ENCODE measurements at places on chromosomes 3 and 15.
A peak's percentile ranks its signal among the peaks of the same experiment; 100 is the strongest.

- DNase-seq, result peak; percentile 64
These were observed 30.5 kb downstream of the LOXL1 start for GRCh38 chr15:73956743-73957135.

DNA sequence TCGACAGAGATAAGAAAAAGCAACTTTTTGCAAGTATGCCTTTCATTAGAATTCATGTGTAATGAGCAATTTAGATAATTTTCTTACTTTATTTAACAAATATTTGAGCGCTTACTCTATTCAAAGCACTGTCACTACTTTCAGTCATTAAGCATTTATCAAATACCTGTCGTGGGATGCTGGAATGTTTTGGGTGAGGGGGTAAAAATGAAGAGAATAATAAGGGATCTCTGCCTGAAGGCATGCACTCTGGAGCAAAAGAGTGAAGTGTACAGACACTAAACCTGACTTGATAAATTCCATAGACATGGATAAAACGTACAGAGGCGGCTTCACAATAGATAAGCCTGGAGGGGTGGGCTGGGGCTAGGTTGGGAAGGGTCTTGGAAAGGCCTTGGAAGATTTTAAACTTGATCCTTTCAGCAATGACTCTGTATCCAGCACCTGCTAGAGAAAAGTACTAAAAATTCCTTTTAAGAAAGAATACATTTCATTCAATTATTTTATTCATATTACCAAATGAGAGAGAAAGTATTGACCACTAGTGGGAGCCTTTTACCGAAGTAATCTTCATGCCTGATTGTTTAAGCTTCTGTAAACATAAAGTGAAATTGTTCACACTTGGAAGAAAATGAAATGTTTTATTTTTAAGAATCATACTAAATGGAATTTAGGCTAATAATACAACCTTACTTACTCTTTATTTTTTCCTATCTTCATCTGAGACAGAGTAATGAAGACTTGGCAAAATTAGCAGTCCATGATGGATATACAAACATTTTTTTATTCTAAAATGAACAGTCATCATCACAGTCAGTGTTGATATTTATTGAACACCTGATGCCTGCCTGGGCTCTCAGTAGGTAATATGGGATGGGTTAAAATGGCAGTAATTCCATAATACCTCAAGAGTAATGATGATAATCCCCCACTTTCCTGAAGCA is 113.2 kb downstream of the PPP2R3A start:
- no peak for DNase-seq

GRCh38 chr3:160784853-160785252 is 28.8 kb downstream of the PPM1L start:
- no peak for DNase-seq

- DNase-seq, result peak; percentile 94
These were observed at the start of gene TPRA1 for GRCh38 chr3:127590593-127591465. TPRA1 (minus strand) TSS chr3:127590733; CDS start chr3:127580146, 10,587 bp downstream.

DNA sequence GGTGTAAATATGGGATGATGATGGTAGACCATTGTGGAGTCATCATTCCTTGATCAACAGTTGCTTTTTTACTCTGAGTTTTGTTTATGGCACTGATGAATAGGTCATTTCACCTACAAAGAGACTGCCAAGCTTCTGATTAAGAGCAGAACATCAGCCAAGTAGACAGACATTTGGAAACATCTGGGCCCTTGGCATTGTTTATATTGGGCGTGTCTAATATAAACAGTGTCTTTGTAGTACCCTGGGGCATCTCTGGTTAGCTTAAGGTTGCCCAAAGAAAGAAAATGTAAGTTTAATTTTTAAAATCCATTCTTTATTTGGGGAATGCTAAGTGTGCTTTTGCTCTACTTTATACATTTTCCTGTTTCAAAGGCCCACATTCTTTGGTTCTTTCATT is 377.0 kb downstream of the FEZF2 start:
- no peak for DNase-seq

DNA sequence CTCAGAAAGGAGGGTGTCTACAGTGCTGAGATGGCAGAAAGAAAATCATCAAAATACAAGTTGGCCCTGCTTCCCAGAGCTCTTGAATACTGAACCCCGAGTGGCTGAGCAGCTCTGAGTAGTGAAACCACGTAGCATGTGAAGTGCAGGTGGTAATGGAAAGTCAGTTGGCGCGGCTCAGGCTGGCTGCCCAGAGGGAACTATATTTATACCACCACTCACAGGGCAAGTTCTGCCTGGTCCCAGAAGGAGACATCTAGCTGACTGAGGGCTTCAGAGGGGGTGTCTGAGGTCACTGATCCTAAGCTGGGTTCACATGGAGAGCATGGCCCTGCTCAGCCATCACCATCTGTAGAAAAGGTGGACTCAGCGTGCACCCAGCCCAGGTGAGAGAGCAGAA is 129.6 kb upstream of the AGBL1 start:
- peak; percentile 37 for DNase-seq

GRCh38 chr15:39124553-39125171 is 456.2 kb upstream of the THBS1 start:
- DNase-seq, result no peak

- no peak for DNase-seq
These were observed 161.8 kb upstream of the TOPAZ1 start for GRCh38 chr3:44079916-44080315.

DNA sequence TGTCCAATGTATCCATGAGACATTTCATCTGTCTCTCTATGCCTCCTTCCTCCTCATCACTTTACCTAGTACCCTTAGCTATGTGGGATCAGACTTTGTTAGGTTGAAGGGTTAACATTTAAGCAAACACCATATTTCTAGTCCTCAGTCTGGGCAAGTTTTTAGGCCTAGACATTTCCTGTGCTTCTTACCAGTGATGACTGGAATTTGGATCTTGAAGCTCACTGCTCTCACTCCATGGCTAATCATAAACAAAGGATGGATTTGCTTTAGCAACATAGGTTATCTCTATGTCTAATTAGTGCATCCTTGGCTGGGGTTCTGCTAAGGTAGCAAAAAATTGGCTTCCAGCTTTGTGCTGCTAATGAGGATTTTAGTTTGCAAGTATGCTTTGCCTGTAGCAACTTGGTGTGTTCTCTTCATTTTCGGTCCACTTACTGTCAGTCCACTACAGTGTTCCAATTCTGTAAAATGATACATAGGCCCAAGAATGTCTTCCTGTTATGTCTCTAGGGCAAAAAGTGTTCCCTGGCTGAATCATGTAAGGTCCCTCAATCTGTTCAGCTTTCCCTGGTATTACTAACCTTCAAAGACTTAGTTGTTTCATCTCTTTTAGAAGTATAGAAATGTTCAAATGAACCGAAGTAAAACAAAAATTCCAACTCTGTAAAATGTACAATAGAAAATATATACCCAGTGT is 615.4 kb downstream of the CADM2 start:
- DNase-seq, result no peak

DNA sequence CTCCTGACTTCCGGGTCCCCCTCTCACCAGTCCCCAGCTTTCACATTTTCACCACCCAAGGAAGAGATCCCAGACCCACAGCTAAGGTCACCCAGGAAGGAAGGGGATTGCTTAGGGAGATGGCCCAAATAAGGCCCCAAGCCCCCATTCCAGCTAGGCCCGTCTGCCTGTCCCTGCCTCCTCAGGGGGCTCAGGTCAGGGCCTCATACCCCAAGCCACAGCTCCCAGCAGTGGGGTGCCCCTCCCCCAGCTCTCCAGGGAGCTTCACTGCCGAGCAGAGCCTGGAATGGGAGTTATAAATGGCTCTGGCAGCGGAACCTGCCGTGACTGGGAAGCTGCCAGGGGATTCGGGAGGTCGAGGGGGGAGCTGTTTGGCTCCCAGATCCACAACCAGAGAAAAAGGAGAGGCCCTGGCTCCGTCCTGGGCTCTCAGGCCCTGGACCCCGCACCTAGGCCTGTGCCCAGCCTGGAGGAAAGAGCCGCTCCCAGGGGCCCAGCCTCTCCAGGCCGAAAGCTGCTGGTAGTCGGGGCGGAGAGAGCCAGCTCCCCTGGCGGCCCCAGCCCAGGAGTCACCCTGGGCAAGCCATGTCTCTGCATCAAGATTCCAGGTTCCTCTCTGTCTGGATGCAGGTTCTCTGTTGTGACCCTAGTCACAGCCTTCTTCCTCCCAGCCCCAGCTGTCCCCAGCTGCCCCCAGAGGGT is 550 bp downstream of the CCDC9B start:
- peak; percentile 87 for DNase-seq
